ENCODE measurements at places on chromosomes 4 and X.

- DNase-seq: no peak
These were observed 12.2 kb downstream of the RNF150 start for GRCh38 chr4:141121101-141121500.

DNA sequence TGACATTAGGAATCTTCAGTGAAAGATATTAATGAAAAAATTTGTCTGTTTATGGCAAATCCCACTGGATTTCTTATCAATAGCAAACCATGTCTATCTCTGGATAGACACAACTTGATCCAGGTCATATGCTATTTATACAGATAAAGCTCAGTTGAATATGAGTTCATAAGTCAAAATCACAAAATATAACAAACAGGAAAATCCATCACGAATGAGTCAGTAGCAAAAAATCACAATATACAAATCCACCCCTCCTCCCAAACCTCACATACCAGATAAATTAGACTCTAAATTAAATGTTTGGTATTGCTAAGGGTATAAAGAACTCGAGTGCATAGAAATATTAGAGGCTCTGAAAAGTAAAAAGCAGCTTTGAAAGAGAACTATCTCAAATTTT, 420.5 kb downstream of the TLL1 start:
- no peak for DNase-seq

- DNase-seq: peak; percentile 99
These were observed 27.2 kb downstream of the TACC3 start for GRCh38 chr4:1748465-1748995.

DNA sequence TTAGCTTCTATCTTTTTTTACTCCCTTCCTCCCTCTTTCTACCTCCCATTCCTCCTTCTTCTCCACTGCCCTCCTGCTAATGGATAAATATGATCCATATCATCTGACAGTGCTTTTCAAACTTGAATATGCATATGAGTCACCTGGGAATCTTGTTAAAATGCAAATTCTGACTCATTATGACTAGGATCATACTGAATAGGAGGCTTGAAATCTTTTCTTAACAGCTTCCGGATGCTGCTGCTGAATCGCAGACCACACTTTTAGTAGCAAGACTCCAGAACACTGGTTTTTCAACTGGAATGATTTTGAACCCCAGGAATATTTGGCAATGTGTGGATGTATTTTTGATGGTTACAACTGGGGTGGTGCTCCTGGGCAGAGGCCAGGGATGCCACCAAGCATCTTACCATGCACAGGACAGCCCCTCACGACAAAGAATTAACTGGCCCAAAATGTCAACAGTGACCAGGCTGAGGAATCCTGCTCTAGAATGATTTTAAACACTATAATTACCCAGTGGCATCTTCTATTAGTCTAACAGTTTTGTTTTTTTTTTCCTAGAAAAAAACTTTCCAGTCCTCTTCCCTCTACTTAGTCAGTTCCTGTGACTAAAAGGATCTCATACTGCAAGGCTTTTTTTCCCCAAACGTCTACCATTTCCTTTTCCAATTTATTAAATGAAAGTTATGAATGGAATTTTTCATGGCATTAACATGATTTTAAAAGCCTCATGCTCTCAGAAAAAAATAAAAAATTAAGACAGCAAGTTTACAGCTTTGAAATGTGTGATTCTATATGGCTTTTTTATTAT, 10.6 kb upstream of the PYURF start:
- no peak for DNase-seq

DNA sequence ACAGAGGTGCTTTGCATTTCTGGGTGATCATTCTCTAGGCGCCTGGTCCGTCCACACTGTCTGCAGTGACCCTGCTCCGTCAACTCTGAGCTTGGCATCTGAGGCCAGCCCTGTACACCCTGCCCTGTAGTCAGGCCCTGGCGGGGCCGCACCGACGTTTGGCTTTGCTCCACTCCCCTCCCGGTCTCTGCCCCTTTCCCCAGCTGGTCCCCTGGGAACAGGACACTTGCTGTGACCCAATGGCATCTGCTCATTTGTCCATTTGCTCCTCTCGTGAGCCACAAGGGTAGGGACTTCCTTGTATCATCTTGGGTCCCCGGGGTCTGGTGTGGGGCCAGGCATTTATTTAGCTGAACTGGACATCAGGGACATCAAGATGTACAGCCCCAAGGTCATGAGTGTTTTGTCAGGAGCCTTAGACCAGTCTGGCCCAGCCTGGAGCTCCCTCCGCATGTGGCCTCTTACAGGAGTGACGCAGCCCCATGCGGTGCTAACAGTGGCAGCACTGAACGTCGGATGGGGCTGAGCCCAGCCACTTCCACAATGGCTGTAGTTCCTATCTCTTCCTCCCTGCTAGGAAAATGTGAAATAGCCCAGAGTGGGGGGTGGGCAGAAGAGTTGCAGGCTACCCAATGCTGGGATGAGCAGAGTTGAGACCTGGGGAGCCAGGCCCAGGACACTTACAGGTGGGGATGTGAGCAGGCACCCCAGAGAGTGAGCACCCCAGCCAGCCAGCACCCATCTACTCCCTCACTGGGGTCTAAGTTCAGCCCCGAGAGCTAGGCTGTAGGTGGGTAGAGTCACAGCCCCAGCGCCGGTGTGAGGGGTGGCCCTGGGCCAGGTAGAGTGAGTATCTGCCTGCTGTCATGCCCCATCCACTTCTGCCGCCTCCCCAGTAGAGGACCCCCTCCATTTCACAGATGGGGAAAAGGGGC, 2.0 kb upstream of the SH3BP2 start:
- DNase-seq: no peak

- DNase-seq: no peak
These were observed 408 bp downstream of the TET2 start for GRCh38 chr4:105147016-105147552.

DNA sequence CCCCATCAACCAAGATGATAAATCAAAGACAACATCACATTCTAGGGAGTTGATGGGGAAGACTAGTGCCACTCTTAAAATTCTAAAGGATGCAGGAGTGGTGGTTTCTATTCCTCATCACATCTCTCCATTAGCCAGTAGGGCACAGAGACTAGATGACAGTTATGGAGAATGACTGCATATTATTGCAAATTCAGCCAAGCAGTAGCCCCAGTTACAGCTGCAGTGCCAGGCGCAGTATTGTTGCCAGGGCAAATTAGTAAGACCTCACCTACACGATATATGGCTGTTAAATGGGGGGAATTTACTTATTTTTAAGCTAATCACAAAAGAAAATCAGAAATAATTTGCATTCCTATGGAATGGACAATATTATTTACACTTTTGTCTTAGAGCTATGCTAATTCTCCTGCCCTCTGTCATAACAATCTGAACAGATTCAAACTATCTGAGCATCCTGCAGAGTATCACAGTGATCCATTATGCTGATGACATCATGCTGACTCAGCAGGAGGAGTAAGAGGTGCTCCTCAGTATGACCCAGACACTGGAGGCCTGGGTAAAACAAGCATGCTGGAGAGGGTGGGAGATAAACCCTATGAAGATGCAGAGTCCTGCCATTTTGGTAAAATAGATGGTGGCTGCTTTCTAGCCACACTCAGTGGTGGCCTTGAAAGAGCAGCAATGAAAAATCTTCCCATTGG, 24.7 kb downstream of the ETNPPL start:
- DNase-seq: no peak
